ENCODE measurements at places on chromosomes 7 and 10.

DNA sequence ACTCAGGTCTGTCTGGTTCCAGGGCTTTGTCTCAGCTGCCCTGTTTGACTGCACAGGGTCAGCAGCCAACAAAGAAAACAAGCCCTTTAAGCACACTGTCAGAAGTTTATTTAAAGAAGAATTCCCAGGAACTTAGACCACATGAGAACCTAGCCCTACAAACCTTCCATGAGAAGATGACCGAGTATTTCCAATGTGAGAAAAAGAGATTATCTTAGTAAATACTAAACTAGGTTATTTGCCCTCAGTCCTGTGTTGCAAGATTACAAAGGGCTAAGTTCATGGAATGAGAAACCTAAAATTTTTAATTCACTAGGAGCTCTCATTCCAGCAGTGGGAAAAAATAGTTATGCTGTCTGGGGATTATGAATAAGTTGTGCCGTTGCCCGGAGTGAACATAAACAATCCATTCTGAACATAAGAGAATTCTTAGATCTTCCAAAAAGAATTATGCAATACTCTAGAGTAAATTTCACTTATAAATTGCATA is 46.7 kb downstream of the NOC3L start:
- no peaks in the 10 kb centered on the region for H3K27me3 ChIP-seq
- no peak for DNase-seq
- no peak overlapping the region for H3K4me3 ChIP-seq
- H3K4me1 ChIP-seq = no peaks in the 10 kb centered on the region

GRCh38 chr10:34184397-34184796 is 630.7 kb downstream of the PARD3 start:
- no peak overlapping the region for H3K4me3 ChIP-seq
- no peak for DNase-seq
- no peaks in the 10 kb centered on the region for H3K36me3 ChIP-seq
- H3K27ac ChIP-seq = no peak overlapping the region
- H3K4me1 ChIP-seq = no peaks in the 10 kb centered on the region

GRCh38 chr10:110151467-110151866 is 55.9 kb upstream of the MXI1 start:
- peaks cover 7% of the 10 kb centered on the region for H3K4me1 ChIP-seq
- no peaks in the 10 kb centered on the region for H3K36me3 ChIP-seq
- DNase-seq = no peak
- no peak overlapping the region for H3K4me3 ChIP-seq

- DNase-seq = no peak
- H3K36me3 ChIP-seq = no peaks in the 10 kb centered on the region
- no peaks in the 10 kb centered on the region for H3K4me1 ChIP-seq
- H3K27me3 ChIP-seq = no peaks in the 10 kb centered on the region
- H3K4me3 ChIP-seq = no peak overlapping the region
- H3K27ac ChIP-seq = no peak overlapping the region
Observed at GRCh38 chr10:105963334-105963884, 1201.1 kb downstream of the SORCS1 start.

- peak overlapping the region; percentile 93 for H3K27ac ChIP-seq
- peak overlapping the region; percentile 6 for H3K4me3 ChIP-seq
- peaks cover 80% of the 10 kb centered on the region for H3K4me1 ChIP-seq
- DNase-seq = no peak
Observed at GRCh38 chr7:141557360-141557759, 6.2 kb downstream of the AGK start.

DNA sequence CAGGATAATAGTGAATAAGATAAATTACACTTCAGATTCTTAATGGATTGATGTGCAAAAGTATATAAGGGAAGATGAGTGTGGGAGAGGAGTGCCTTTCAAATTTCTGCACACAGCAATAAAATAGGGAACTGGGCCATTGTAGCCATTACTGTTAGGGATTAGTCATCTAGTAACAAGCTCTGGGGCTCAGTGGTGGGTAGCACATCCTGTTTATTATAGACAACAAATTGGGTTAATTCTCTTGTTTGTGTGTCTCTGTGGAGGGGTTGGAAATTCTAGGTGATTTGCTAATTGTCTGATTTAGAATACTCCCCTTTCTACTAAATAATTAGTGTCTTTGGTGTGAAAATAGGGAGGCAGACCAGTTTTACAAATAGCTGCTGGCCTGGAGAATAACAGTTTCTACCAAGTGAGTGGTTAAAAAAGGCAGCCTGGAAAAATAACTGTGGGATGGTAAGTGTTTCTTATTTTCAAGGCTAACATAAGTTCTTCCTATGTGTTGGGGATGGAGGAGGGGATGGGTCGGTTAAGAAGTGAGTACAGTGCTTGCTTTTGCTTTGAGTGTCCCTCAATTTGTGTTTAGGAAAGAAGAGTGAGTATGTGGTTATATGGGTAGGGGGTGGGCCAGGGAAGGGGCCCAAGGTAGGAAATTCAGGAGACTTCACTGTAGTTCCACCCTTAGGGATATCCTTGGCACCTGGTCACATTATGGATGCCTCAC is 43.3 kb upstream of the TMEM248 start:
- H3K4me3 ChIP-seq = no peak overlapping the region
- peaks cover 7% of the 10 kb centered on the region for H3K4me1 ChIP-seq
- H3K27me3 ChIP-seq = no peaks in the 10 kb centered on the region
- H3K27ac ChIP-seq = no peak overlapping the region
- DNase-seq = no peak
- H3K36me3 ChIP-seq = no peaks in the 10 kb centered on the region

- H3K27me3 ChIP-seq = no peaks in the 10 kb centered on the region
- peak overlapping the region; percentile 19 for H3K27ac ChIP-seq
- peaks cover 31% of the 10 kb centered on the region for H3K4me1 ChIP-seq
- H3K4me3 ChIP-seq = no peak overlapping the region
- H3K36me3 ChIP-seq = peaks cover 29% of the 10 kb centered on the region
Observed at GRCh38 chr10:70832852-70833528, 17.2 kb downstream of the SGPL1 start.

DNA sequence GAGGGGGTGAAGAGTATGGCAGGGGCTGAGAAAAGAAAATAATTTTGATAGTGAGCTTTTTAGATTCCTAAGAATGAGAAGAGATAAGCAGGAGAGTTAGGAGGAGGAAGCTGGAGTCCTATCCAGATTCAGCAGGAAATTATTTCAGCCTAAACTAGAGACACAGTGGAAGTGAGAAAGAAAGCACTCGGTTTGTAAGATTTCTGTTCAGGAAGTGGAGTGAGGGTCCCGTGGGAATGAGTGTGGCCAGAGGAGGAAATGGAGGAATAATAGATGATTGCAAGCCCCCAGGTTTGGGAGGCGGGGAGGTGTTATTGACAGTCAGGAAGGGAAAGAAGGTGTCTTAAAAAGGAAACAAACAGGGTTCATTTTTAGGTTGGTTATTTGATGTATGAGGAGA is 84.8 kb upstream of the NRP1 start:
- H3K36me3 ChIP-seq = no peaks in the 10 kb centered on the region
- H3K27me3 ChIP-seq = peaks cover 28% of the 10 kb centered on the region
- H3K4me1 ChIP-seq = no peaks in the 10 kb centered on the region

DNA sequence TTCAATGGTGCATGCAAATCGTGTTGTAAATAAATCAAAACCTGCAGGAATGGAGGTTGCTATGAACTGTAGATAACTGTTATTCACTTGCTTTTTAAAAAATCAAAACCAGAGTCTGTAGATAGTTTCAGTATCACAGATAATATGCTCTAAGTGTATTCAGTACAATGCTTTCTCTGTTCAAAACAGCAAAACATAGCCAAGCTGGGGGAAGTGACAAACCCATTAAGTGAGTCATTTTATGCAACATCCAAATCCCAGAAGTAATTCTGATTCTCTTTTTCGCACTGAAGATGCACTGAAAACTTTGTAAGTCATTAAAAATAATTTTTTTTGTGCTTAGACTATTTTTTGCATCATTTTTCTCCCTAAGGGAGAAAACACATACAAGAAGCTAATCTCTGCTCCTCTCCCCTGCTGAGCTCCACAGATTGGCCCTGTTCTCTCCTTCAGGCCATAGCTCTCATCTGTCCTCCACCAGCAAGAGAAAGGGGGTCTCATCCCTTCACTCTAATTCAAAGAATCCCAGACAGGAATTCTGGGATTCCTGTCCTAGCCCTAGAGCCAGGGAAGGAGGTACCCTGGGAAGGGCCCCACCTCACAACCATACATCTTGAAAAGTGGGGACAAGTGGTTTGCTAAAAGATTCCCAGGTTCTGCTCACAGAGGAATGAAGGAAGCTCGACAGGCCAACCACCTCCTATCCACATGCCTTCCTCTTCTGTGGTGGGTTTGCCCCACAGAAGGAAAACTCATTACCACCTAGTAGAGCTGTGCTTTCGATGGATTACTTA is 4.9 kb downstream of the PRTFDC1 start:
- DNase-seq = no peak
- H3K4me1 ChIP-seq = peaks cover 14% of the 10 kb centered on the region
- H3K4me3 ChIP-seq = no peak overlapping the region
- H3K27ac ChIP-seq = no peak overlapping the region
- H3K36me3 ChIP-seq = no peaks in the 10 kb centered on the region

DNA sequence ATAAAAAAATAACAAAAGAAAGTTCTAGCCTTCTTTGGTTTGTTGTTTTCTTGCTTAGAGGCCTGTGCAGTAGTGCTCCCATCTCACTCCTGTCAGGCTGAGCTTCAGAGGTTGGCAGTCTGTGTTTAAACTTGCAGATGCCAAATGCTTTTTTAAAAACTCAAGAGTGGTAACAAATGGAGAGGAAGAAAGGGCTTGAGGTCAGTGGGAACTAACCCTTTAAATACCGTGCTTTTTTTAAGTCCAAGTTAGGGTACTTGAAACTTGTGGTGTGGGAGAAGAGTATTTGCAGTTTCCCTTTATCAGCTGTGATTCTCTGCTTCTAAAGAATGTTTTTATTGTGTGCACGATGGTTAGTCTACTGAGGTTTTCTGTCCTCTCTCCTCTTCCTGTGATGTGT is 29.4 kb downstream of the ZRANB1 start:
- DNase-seq = no peak
- H3K4me3 ChIP-seq = no peak overlapping the region
- peaks cover 33% of the 10 kb centered on the region for H3K36me3 ChIP-seq

GRCh38 chr10:59901470-59901869 is 4.9 kb downstream of the CCDC6 start:
- DNase-seq = no peak
- peak overlapping the region; percentile 2 for H3K27ac ChIP-seq
- no peak overlapping the region for H3K4me3 ChIP-seq
- H3K27me3 ChIP-seq = no peaks in the 10 kb centered on the region
- peaks cover 49% of the 10 kb centered on the region for H3K36me3 ChIP-seq
- peaks cover 65% of the 10 kb centered on the region for H3K4me1 ChIP-seq

DNA sequence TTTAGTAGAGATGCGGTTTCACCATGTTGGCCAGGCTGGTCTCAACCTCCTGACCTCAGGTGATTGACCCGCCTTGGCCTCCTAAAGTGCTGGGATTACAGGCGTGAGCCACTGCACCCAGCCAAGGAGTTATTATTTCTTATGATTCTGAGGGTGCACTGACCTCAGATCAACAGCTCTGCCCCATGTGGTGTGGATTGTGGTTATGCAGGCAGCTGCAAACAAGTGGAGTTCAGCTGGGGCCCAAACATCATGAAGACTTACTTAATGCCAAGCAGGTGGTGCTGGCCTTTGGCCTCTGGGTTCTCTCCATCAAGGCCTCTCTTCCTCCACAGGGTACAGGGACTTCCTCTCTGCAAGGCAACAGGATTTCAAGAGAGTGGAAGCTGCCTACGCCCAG is 45.1 kb upstream of the OPTN start:
- no peaks in the 10 kb centered on the region for H3K36me3 ChIP-seq
- no peak overlapping the region for H3K4me3 ChIP-seq
- no peak for DNase-seq
- no peak overlapping the region for H3K27ac ChIP-seq

DNA sequence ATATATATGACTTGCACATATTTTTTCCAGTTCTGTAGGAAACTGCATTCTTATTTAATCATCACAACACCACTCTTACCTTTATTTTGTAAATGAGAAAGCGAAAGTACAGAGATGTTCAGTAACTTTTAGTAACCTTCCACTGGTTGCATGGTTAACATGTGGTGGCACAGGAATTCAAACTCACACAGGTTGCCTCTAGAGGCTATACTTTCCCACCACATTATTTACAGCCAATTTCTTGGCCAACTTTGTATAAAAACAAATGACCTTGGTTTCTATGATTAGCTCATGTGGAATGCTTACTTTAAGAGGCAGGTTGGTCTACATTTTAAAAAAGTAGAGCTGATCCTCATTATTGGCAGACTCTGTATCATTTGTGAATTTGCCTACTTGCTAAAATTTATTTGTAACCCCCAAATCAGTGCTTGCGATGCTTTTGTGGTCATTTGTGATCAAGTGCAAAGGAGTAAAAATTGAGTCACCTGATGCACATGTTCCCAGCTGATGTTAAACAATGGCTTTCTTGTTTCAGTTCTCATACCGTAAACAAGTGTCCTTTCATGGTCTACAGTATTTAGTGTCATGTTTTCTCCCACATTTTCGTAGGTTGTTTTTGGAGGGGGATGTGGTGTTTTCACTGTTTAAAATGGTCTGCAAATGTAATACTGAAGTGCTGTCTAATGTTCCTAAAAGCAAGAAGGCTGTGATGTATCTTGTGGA is 14.8 kb downstream of the BBS9 start:
- peaks cover 10% of the 10 kb centered on the region for H3K36me3 ChIP-seq
- peaks cover 6% of the 10 kb centered on the region for H3K4me1 ChIP-seq
- no peak overlapping the region for H3K4me3 ChIP-seq
- DNase-seq = no peak

DNA sequence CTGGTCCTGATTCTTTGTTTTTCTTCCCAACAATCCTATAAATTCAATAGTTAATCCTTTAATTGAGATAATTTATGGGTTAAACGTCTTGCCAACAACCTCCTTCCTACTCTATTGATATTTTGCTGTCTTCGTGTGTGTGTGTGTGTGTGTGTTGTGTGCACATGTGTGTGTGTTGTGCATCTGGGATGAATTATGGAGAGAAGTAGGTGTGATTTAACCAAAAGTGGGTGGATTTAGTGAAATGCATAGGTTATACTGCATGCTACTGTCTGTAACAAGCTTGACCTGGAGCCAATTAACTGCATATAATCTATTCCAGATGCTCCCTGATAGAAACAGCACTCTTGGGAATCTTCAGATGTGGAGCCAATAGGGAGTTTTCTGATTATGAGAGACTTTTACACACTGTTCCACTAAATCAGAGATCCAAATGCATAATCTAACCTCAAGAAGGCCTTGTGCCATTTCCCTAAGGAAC is 61.2 kb downstream of the SEMA3D start:
- H3K36me3 ChIP-seq = no peaks in the 10 kb centered on the region
- H3K4me3 ChIP-seq = no peak overlapping the region
- no peak for DNase-seq
- H3K27ac ChIP-seq = no peak overlapping the region

Data from activated naive CD8-positive, alpha-beta T cell treated with anti-CD3 and anti-CD28 coated beads for 36 hours (primary cell).